ENCODE measurements at places on chromosomes 2 and 18.

DNA sequence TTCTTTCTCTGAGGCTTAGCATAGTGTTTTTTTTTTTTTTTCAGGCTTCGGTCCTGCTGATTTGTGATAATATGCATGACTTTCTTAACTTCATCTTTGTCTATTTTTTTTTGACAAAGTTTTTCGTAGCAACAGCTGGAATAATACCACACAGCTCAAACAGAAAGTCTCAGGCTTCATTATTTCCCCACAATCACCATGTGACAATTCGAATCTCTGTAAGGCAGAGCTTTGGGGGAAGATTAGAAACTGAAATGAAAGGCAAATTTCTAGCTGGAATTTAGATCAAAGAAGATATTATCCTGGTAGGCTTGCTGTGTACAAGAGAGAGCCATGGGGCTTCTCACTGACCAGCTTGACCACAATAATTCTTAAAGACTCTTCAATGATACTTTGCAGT is 12.2 kb upstream of the CD28 start:
- no peak for DNase-seq

GRCh38 chr2:112699984-112700667 is 20.7 kb upstream of the NT5DC4 start:
- DNase-seq: no peak

DNA sequence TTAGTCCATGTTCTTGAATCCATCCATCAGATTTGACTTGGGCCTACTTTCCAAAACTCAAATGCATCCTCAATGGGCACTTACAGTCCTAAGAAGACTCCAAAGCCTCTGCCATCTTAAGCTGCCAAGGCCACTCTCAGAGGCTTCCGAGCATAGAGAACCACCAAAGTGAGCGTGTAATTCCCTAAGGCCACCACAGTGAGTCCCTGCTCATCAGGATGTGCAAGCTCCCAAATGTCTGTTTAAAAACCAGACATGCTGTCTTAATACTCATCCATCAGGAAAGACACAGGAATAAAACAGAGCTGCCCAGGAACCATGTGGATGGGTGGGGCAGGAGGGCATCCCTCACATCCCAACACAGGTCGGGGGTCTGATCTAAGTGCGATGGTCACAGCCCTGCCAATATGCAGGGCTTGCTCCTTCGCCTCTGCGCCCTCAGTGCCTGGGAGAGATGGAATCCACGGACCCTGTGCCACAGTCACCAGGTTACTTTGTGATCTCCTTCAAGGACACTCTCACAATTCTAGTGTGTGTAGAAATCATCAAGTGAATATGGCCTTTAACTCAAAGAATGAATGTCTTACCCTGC is 80.4 kb downstream of the POLR1A start:
- no peak for DNase-seq

GRCh38 chr2:152584301-152584700 is 133.0 kb downstream of the PRPF40A start:
- no peak for DNase-seq

- no peak for DNase-seq
These were observed 147.8 kb downstream of the WDSUB1 start for GRCh38 chr2:159138642-159139182.

- no peak for DNase-seq
These were observed 566.1 kb downstream of the TMEM182 start for GRCh38 chr2:103327966-103328365.

- DNase-seq: no peak
These were observed 6.8 kb downstream of the ADCYAP1 start for GRCh38 chr18:911486-911885.

DNA sequence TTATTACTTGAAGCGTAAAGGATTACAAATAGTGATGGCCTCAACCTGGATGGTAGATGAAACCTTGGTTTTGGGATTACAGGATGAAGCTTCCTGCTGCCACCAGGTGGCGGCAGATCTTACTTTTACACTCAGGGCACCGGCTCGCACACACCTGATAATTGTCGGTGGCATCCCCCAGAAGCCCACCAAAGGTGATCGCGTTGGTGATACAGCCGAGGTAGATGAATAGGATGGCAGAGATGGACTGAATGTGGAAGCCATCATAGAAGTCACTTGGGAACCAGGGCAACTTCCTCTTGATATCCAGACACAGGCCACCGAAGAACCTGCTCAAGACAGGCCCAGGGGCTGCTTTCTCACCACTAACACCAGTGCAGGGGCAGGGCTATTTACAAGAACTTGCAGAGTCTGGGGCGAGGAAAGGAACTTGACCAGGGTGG is 51.8 kb downstream of the MTHFD2 start:
- DNase-seq: peak; percentile 75

DNA sequence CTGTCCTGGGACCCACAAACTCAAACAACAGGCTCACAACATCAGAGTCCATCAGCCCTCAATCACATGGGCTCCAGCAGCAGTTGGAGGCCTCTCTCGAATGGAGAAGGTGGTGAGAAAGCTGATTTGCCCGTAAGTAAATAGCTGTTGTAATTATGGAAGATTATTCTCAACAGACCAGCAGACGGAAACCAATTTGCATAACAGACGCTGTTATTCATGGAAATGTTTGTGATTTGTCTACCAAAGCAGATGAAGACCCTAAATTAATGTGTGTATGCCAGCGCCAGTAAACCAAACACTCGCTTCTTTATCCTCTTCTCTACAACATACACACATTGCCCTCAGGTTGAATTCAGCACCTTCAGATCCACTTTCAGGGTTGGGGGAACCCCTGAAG is 23.4 kb upstream of the GALNT14 start:
- no peak for DNase-seq

- peak; percentile 77 for DNase-seq
These were observed 467 bp downstream of the PUM2 start for GRCh38 chr2:20350041-20350712.

DNA sequence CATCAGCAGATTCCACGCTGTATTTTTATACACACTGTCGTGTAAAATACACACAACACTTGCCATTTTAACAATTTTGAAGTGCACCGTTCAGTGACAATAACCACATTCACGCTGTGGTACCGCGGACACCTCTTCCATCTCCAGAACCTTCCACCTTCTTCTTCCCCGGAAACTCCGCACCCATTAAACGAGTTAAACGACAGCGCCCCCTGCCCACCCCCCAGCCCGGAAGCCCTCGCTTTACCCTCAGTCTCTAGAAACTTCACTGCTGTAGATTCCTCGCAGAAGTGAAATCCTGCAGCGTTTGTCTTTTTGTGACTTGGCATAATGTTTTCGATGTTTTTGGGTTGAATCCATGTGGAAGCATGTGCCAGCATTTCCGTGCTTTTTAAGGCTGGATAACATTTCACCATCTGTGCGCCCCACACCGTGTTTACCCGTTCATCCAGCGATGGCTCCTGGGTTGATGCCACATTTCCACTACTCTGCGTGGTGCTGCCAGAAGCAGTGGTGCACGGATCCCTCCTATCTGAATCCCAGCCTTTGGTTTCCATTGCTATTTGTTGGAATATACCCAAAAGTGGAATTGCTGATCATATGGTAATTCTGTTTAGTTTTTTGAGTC is 32.0 kb upstream of the TMEM18 start:
- no peak for DNase-seq

DNA sequence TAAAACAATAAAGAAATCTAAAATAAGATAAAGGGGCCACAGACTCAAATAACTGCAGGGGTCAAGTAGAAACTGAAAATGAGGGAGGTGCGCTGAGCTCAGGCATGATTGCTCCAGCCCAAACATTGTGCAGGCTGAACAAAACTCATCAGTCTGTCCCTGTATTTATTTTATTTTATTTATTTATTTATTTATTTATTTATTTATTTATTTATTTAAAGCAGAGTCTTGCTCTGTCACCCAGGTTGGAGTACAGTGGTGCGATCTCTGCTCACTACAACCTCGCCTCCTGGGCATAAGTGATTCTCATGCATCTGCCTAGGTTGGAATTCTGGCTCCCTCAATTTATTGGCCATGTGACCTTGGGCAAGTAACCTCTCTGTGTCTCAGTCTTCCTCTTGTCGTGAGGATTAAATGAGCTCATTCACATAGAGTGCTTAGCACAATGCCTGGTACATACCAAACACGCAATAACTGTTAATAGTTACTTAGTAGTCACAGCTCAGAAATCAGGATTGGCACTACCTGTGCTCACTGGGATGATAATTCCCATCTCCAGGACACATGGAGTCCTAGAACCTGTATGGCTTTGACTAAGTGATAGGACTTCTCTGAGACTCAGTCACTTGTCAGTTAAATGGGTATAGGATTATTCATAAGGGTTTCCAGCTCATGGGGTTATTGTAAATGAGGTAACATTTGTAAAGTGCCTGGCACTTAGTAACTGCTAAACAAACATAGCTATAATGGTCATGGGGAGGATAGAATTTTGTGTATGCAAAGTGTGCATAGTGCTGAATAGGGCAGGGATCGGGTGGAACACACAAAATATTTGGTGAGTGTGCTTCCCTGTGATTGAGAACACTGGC is 6.0 kb downstream of the SPEG start:
- no peak for DNase-seq

DNA sequence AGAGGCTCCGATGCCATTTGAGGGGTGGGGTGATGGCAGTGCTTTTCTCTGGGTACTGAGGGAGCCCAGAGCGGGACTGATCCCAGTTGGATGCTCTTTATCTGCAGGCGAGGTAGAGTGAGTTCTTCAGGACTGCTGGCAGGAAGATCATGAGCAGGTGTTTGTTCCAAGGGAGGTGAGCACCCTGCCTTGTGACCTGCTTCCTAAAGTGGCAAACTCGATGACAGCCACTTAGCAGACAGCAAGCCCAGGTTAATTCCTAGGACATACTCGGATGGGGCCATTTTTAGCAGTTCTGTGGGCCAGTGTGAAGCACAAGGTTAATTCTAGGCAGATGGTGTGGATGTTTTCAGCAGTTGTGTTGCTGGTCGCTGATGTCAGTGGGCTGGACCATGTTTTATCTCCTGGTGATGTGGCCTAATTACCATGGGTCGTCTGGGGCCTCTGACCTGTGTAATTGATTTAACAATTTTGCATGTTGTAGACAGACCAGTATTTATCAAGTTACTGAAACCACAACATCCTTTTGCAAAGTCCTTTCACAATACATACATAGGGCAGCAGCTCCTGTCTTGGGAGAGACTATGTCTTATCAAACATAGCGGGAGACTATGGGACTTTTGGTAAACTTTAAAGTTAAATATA is 4.9 kb downstream of the FKBP1B start:
- DNase-seq: no peak

DNA sequence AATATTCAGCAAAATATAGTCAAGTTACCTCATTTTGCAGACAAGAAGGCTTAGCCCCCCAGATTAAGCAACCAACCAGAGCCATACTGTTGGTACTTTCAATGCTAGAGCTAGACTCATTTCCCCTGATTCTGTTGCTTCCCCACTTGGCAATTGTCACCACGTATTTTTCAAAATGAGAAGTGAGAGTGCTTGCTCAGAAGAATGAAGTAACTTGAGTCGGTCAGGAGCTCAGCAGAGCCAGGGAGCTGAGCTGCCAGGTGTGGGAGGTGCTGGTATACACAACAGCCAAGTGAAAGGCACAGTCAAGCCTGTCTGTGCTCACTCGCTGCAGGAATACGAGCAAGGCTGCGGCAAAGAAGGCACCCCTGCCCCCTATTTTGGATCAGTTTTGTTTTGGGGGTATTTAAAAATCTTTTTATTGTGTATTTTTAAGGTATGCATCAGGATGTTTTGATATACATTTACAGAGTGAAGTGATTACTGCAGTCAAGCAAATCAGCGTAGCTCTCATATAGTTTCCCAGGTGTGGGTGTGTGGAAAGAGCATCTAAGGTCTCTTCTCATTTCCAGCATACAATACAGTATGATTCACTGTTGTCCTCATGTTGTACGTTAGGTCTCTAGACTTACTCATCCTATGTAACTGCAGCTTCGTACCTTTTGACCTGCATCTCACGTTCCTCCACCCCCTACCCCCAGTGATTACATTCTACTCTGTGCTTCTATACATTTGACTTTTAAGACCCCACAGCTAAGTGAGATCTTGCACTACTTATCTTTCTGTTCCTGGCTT is 62.4 kb downstream of the MRPS9 start:
- DNase-seq: peak; percentile 18

- no peak for DNase-seq
These were observed 97.8 kb upstream of the UNC80 start for GRCh38 chr2:209673811-209674210.

- DNase-seq: no peak
These were observed 13.5 kb downstream of the PASK start for GRCh38 chr2:241135737-241136136.

GRCh38 chr2:135825550-135826176 is 11.3 kb downstream of the LCT start:
- no peak for DNase-seq

DNA sequence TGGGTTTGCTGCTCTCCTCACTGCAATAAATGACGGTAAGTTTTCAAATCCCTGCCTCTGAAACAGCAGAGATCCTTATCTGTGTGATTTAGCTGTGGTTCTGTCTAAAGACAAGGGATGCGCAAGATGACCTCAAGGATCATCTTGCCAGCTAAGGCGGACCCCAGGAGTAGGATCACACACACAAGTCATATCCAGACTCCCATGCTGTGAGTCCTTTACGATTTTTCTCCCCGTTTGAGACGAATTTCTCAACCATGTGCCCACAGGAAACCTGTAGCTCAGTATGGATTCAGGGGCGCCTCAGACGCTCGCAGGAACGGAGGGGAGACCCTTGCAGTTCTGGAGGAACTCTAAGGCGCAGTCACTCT is 11.1 kb upstream of the DCTN1 start:
- DNase-seq: no peak

GRCh38 chr2:128817813-128818212 is 499.1 kb upstream of the HS6ST1 start:
- DNase-seq: no peak

DNA sequence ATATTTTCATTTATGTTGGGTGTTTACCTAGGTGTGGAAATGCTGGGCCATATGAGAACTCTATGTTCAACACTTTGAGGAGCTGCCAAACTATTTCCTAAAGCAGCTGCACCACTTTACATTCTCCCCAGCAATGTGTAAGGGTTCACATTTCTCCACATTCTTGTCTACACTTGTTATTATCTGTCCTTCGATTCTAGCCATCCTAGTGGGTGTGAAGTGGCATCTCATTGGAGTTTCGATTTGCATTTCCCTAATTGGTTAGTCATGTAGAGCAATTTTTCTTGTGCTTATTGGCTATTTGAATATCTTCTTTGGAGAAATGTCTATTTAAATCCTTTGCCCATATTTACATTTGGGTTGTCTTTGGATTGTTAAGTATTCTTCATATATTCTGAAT is 21.9 kb downstream of the RNF144A start:
- no peak for DNase-seq

GRCh38 chr2:232835687-232836208 is 34.3 kb upstream of the SNORC start:
- no peak for DNase-seq

GRCh38 chr2:211477537-211478275 is 921.3 kb downstream of the CPS1 start:
- DNase-seq: no peak

GRCh38 chr2:102049756-102050443 is 58.1 kb downstream of the IL1R2 start:
- no peak for DNase-seq

GRCh38 chr2:236916651-236917050 is 169.0 kb upstream of the COPS8 start:
- DNase-seq: no peak

- no peak for DNase-seq
These were observed 36.7 kb downstream of the FAM117B start for GRCh38 chr2:202671317-202672035.
